Activated CD4-positive, alpha-beta T cell treated with anti-CD3 and anti-CD28 coated beads, Interleukin-2, amount 50 U/mL, for 4 hours (primary cell): ENCODE measurements at places on chromosomes 16 and 17.

DNA sequence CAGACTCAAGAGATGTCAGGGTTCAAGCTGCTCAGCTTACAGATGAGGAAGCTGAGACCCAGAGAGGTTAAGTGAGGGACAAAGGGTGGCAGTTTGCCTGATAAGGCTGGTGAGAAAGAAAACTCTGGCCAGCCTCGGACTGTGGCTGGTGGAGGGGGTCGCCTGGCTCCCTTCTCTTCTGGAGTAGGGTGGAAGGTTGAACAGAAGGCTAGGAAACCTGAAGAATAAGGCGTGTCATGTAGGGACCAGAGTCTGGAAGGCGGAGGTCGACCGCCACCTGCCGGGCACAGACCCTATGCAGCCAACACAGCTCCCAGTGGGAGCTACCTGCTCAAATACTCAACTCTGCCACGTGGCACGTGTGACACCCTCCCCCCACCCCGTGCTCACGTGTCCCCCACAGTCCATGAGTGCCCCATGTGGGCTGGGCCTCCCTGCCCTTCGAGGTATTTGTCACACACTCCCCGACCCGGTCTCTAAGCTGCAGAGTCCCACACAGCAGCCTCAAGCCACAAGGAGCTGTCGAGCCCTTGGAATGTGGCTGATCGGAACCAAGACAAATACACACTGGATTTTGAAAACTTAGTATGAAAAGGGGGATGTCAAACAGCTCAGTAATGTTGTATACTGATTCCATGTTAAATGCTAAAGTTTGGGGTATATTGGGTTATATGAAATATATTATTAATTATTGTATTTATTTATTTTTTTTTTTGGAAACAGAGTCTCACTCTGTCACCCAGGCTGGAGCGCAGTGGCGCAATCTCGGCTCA, 11.8 kb downstream of the HID1 start:
- DNase-seq, result peak; percentile 34

GRCh38 chr16:914440-914839, 56.3 kb downstream of the LMF1 start:
- no peak for DNase-seq

DNA sequence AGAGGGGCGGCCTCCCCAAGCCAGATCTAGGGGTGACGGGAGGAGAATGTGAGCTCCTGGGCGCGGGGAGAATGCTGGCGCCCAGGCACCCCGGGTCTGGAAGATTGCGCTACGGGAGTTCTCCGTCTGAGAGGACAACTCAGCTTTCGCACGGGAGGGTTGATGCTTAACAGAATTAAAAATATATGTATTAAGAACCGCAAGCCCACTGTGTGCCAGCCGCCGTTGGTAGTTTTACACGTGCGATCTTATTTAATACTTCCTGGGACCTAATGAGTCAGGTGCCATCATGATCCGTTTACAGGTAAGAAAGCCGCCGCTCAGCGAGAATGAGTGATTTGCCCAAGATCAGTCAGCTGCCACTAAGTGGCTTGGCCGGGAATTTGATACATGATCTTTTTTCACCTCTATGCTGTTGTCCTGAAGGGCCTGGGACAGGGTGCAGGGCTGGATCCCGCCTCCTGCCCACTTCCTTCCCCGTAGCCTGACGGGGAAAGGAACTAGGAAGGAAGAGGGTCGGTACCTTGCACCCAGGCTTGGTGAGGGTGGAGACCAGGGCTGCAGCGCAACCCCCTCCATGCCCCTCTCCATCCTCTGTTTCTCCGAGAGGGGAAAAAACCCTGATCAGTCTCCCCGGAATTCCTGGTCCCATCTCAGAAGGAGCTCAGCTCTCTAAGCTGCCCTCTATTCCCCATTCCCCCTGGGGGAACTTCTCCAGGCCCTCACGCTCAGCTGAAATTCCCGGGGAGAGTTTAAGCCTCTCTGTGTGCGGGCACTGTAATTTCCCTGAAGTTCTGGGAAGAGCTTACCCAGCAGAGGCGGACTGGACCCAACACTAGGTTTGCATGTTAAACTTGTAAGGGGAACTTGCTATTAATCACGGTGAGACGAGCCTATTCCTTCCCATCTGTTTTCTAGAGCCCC, 983 bp downstream of the VAT1L start:
- no peak for DNase-seq

- DNase-seq, result no peak
Observed at GRCh38 chr17:75688209-75688825, 21.2 kb downstream of the SAP30BP start.

- no peak for DNase-seq
Observed at GRCh38 chr17:64648234-64648633, 13.9 kb downstream of the SMURF2 start.

GRCh38 chr16:84940670-84941551, 70.4 kb downstream of the ZDHHC7 start:
- DNase-seq, result no peak

- no peak for DNase-seq
Observed at GRCh38 chr16:50932348-50932935, 190.6 kb downstream of the CYLD start.

- DNase-seq, result no peak
Observed at GRCh38 chr17:67279115-67279514, 34.1 kb upstream of the HELZ start.

DNA sequence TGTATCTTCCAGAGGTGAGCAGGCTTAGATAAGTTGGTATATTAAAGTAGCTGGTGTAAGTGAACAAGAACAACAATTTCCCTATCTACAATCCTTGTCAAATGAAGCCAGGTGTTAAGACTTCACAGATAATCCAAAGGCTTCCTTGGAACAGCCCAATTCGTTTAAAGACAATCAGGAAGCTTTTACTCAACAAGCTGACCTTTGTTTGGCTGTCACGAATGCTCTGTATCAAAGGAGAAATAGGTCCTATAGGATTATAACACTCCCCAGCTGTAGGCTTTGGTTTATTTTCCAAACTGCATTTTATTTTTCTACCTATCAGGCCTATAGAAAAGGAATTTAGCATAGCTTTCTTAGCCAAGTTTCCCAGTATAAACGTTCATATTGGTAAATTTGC, 766.5 kb upstream of the GOT2 start:
- no peak for DNase-seq

DNA sequence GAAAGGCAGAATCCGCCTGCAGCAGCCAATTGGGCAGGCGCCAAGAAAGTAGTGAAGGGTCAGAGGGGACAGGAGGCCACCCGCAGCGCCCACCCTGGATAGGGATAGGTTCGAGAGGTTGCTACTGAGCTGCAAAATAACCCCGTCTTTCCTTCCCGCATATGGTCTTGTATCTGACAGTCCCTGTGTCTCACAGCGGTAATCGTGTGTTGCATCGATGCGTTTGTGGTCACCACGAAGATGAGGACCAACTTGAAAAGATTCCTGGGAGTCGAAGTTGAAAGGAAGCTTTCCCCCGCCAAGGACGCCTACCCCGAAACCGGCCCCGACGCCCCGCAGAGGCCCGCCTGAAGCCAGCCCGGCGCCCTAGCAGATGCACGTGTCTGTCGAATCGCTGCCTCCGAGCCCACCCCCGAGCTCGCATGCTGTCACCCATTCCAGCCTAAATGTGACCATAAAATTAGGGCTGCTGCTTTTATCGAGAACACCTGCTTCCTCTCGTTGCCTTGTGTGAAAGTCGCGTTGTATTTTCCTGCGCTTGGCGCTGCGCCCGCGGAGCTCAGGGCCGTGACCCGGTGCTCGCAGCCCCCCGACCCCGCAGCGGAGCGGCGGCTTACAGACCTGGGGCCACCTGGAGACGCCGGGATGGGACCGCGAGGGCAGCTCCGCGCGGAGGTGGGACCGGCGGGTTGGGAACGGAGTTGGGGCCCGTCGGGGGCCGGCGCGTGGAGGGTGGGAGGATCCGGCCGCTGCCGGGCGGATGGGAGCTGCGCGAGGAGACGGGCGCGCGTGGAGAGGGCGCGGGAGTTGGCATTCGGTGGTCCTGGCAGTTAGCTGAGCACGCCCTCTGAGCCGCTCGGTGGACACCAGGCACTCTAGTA, at the start of gene CMTM2:
Gene CMTM2 (plus strand): TSS at position 813 of the 881 bp plus-strand sequence. CDS start 145 bp downstream, outside the sequence.
- no peak for DNase-seq

GRCh38 chr16:921321-921905, 49.4 kb downstream of the LMF1 start:
- no peak for DNase-seq

GRCh38 chr17:48494335-48494734, 36.5 kb downstream of the HOXB1 start:
- no peak for DNase-seq

- DNase-seq, result no peak
Observed at GRCh38 chr16:31348579-31348978, 6.4 kb upstream of the ITGAX start.

DNA sequence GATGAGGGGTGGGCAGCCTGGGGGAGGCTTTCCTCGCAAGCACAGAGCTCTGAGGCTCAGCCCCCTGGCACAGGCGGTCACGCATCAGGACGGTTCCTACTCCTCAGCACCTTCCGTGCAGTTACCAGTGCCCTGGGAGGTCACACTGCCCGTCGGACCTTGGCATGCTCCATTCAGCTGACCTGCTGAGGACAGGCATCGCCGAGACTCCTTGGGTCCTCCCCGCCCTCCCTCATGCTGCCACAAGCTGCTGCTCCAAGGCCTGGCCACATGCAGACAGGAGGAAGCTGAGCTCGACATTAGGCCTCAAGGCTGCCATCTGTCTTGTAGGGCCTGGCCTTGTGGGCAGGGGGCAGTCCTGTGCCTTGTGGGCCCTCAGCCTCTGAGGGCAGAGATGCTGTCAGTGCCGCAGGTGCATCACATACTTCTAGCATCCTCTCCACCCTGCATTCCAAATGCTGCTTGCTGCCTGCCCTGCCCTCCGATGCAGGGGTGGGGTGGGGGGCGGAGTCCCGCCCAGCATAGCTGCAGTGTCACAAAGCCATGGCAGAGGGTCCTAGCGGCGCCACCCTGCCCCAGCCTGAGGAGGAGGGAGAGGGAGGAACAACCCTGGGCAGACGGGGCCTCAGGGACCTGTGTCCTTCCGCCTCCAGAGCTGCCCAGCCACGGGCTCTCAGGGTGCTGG, 9.3 kb downstream of the C16orf90 start:
- no peak for DNase-seq

GRCh38 chr17:4160294-4160859, 17.4 kb downstream of the CYB5D2 start:
- DNase-seq, result no peak

GRCh38 chr16:4358831-4359561, 7.9 kb upstream of the PAM16 start:
- peak; percentile 61 for DNase-seq

GRCh38 chr16:58338205-58338604, 43.4 kb upstream of the PRSS54 start:
- DNase-seq, result no peak

GRCh38 chr17:49600949-49601348, 25.3 kb downstream of the NXPH3 start:
- DNase-seq, result no peak

GRCh38 chr17:19726631-19727376, 10.4 kb upstream of the SLC47A2 start:
- no peak for DNase-seq

DNA sequence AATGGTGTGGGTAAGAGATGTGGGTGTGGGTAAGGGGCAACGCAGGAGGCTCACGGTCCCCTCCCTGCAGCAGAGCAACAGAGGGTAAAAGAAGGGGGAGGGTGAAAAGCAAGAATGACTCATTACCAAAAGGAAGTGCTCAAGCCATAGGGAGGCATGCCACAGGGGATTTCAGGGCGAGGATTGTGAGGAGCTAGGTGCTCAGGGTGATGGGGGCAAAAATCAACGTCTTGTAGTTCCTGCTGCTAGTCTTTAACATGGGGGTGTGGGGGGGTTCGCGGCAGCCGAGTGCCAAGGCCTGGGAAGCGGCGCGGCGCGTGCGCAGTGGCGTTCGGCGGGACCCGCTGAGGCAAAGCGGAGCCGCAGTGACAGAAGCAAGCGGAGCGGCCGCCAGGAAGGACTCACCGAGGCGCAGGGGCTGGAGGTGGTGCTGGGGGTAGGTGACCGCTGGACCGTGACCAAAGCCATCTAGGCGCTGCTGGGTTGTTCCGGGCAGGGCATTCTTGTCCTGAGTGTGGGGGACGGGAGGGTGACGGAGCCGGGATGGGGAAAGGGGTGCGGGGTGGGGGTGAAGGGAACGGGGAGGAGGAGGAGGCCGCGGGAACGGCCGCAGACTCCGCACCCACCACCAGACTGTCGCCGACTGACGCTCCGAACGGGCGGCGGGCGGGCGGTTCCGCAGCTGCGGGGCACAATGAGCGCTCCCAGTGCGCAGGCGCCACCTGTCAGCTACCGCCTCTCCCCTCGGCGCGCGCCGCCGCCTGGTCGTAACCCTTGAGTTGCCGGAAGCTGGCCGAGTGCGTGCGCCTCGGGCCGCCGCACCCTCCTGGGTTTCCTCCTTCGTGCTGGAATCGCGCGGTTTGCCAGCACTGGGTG, at the start of gene SSH2:
Gene SSH2 (minus strand): TSS at position 696 of the 876 bp plus-strand sequence. CDS start 228 bp downstream, at position 468.
- peak; percentile 83 for DNase-seq

GRCh38 chr17:51228161-51228560, 31.7 kb downstream of the MBTD1 start:
- DNase-seq, result no peak

DNA sequence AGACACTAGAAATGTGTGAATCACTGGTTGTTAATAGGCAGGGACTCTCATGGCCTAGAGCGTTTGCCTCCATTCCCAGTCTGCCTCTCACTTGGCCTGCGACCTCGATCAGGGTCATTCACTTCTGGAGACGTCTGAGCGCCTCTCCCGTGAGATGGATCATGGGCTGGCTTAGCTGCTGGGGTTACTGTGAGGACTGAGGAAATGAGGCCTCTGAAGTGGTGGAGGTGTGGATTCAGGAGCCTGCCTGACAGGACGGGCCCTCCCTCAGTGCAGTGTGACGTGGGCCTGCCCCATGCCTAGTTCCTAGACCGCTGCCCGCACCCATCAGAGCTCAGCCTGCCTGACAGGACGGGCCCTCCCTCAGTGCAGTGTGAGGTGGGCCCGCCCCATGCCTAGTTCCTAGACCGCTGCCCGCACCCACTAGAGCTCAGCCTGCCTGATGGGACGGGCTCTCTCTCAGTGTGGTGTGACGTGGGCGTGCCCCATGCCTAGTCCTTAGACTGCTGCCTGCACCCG, 61.9 kb downstream of the BANP start:
- DNase-seq, result no peak
